ENCODE measurements at places on chromosomes 4 and X.

GRCh38 chr4:122889726-122890125, 32.7 kb downstream of the NUDT6 start:
- no peak for DNase-seq

DNA sequence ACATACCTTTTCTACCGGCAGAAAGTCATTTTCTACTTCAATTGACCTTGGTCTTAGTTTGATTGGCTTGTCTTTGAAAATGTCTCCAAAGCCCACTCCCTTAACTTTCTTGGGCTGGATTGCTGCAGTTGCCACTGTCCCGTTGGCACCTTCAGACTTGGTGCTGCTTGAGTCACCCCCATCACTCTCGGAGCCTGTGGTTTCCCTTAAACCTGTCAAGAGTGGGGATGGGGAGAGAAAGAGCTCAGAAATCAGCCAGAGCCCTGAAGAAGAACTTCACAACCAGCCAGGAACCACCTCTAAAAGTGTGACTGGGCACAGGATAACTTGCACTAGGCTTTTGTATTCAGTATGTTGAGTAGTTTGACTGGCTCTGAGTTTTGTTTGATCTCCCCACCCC, 168.5 kb upstream of the MAP3K15 start:
- DNase-seq = no peak

DNA sequence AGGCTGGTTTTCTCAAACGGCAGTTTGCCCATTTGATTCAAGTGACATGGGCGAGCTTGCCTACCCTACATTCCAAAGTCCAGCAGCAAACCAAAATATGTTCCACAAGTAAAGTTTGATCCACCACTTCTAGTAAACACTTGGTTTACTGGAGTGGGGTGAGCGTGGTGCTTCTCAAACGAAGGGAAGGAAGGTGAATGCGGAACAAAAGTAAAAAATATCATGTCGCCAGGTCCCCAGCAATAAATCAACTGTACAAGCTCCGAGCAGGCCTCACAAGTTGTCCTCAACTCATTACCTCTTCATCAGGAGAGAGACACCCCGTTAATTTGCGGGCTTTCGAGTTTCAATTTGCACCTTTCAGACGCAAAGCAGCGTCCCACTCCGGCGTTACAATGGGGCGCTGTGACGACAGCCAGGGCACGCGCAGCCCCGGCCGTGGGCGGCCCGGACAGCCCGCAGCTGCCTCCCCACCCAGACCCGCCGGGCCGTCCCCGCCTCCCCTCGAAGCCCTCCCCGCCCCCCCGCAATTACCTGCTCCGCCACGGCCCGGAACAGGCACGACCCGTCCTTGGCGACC, 1.0 kb downstream of the OTUD4 start:
- DNase-seq = peak; percentile 10

- peak; percentile 13 for DNase-seq
These were observed 424 bp downstream of the SATL1 start for GRCh38 chrX:85243155-85243554.

DNA sequence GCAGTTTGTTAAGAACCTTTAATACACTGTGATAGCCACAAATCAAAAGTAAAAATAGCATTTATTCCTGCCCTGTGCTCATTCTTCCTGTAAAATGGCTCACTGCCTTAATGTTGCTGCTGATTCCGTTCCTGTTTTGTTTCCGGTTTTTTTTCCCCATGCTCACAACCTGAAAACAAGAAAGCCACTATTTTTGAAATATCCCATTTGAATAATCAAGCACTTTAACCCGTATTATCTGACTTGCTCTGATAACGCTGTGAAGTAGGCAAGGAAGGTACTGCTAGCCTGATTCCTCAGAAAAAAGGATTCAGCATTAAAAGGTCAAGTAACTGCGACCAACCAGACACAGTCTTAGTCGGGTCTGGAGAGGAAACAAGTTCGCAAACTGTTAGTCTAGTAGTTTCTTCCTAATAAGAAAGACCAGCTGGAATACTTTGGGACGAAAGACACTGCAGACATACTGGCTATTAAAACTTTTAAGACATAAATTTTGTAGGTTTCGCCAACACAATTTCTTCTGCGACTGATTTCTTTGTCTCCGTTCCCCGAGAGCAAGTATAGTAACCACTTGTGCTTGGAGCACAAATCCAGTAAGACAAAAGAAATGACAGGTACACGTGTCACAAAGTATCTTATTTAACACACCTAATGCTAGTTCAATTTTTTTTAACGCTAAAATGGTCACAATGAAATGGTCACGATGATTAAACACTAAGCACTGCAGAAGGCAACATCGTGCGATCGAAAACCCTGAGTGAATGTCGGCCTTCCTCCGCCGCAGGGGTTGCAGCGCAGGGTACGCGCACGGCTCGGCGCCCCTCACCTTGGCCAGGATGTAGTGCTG, 802 bp downstream of the COX18 start:
- no peak for DNase-seq

GRCh38 chr4:75653845-75654503, 19.2 kb downstream of the G3BP2 start:
- DNase-seq = no peak

- DNase-seq = no peak
These were observed 1286.6 kb downstream of the FSTL5 start for GRCh38 chr4:160877087-160877790.

GRCh38 chr4:145679991-145680455, at the start of gene C4orf51:
Gene C4orf51, plus strand, starts transcription at chr4:145680146. Its CDS starts 58 bp downstream, at chr4:145680204.
- peak; percentile 52 for DNase-seq

DNA sequence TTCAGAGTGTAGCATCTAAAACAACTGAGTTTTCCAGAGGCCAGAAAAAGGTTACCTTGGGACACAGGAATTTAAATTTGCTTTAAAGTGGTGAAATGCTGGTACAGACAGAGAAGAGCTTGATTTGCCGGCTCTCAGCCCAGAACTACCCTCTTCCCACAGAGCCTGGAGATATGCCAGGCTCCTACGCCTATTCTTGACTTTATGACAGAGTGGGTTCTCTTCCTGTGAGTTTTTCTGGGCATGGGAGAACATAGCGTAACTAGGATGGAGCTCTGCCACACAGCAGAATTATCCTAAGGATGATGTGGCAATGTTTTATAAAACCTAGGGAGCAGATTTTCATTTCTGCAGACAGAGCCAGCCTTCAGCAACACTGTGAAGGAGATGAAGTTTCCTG, 241.8 kb downstream of the GRIA3 start:
- no peak for DNase-seq

DNA sequence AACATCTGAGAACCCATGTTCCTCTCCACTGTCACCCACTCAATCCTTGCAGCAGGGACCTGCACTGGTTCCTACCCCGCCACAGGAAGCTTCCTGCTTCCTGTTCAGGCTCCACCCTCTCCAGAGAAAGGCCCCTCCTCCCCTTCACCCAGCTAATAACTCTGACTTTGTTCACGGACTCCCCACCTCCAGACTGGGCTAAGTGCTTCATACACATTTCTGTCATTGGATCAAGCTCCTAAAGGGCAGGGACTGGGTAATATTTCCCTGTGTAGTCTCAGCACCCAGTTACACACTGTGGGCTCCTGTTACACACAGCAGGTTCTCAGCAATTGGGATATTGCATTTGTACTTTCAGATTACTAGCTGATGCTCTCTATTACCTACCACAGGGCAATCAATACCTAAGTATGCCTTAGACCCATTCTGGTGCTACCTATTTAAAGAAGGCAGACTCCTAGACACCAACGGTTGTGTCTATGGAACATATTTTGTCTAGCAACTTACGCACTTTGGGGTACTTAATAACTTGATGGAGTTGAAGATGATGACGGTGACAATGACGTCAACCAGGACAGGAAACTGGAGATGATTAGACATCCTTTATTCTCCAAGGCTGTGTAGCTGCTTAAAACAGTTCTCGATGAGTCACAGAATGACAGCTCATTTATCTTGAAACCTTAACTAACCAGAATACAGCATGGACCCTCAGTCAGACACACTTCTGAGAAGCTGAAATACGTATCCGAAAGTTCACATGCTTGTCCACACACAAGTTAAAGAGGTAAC, 58.1 kb downstream of the MAML3 start:
- DNase-seq = peak; percentile 10

- no peak for DNase-seq
These were observed 459.7 kb upstream of the FAT1 start for GRCh38 chr4:187183346-187183745.

- DNase-seq = no peak
These were observed 55.4 kb downstream of the CC2D2A start for GRCh38 chr4:15525080-15525479.

GRCh38 chr4:136599890-136600289, 932.4 kb downstream of the PCDH18 start:
- DNase-seq = no peak

DNA sequence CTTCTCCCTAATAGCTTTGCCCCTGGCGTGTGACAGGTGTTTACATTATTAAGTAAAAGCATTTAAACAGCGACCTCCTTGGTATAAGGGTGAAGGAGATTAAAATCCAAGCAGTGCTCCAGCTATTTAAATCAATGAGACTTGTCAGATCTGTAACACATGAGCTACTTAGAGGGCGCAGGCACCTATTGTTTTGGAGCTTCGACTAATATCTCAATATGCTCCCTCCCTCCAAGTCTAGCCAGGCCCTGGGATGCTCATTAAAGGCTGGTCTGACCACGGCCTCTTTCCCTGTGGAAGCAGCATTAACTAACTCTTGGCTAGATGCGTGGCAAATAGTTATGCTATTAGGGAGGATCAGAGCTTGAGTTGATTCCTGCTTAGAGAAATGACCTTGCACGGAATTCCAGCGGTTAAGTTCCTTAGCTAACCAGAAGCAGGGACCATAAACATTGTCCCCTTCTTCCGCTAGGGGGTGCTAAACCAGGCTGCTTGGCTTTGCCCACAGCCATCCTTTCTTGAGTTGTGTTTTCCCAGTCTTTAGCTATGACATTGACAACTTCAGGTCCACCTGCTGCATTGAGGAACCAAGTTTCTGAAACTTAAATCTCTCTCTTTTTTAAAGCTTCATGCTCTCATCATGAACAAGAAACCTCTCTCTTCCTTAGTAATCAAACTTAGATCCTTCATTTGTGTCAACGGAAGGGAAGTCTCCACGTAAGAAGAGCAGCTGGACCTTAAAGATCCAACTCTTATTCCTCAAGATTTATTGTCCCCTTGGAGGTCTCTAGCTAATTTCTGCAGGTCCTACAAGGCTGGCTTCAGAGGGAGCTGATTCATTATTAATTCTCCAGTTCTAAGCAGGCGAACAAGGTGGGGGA, 80.7 kb upstream of the IGFBP7 start:
- no peak for DNase-seq

DNA sequence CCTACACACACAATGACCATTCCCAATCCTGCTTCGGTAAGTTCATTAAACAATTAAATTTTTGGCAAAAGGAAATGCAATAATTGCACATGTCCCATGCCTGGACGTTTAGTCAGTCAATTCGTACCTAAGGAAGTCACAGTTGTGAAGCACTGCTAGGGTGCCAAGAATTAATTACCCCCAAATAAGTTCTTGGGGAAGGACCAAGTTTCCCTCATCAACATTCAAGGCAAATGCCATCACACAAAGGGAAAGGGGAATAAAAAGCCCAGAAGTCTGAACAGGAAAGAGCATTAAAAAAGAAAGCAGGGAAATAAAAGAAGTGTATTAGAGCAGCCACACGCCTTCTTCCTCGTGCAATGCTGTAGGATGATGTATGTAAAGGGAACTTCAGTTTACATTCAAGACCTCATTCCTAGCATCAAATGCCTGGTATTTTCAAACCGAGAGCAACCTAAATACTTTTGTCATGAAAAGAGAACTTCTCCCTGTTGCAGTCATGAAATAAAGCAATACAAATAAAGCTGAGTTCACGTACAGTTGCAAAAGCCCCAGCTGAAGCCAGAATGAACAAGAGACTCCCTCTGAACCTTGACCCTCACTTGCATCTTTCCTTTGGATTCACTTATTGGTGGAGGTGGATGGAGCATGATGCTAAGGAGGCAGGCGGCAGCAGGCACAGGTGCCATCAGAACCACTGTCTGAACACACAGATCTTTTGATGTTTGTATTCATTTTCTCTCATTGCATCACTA, 124.0 kb upstream of the PPARGC1A start:
- no peak for DNase-seq

DNA sequence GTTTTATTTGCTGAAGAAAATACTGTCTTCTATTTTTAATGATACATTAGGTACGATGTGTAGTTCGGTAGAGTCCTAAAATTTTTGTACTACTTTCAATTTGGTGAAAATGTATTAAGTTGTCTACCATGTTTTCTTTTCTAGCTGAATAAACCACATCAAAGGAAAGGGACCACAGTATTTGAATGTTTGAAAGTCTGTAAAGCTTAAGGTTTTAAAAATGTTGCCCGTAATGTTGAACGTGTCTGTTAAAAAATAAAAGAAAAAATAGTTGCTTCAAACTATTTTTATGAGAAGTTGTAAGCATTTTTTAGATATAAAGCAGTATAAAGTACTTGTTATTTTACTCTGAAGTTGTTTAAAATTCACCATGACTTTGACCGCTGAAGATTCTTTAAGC, 3.2 kb downstream of the CDKN2AIP start:
- no peak for DNase-seq

All from NCI-H2081 (cell line).